Panc1 (cell line): ENCODE measurements at places on chromosomes 6 and 20. TPM values are rescaled to one million over a fixed set of nuclear protein-coding genes. Genes with fewer than 3 reads are reported as not detected.

- no peak overlapping the region for H3K27ac ChIP-seq
- no peak for DNase-seq
- H3K4me1 ChIP-seq, result no peaks in the 10 kb centered on the region
- H3K36me3 ChIP-seq, result no peaks in the 10 kb centered on the region
These were observed 51.3 kb downstream of the PSMG4 start for GRCh38 chr6:3310051-3310448.

DNA sequence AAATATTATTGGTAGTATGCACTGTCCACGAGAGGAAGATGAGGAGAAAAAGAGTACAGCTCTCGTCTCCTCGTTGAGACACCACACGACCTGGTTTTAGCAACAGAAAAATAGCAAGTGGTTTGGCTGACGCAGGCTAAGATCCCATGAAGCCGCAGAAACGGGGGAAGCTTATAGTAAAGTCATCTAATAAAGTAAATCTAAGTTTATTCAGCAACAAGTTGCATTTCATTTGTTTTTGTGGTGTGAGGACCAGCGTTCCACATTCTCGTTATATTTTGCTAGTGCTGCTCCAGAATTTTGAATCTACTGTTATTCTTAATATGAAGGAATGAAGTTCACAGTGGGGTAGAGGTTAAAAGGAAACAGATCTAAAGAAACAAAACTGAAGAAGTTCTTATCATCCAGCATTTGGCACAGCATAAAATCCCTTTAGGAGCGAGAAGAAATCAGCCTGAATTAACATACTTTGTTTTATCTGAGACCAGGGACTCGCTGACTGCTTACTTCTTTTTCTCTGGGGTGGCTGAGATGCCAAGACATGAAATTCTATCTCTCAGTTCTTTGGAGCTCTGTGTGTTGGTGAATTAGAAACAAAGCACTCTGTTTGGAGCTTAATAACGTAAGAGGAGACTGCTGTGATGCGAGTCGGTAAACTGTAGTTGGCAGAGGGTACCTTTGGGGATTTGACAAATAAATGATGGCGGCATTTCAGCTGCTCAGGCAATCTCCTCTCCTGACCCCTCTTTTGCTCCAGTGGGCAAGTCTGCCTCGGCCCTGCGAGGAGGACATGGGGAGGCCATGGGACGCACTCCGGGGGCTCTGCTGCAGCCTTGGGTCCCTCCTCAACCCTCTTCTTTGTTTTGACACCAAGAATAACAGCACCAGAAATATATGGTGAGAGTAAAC, 24.9 kb upstream of the IRF4 start:
- H3K36me3 ChIP-seq, result no peaks in the 10 kb centered on the region
- H3K27me3 ChIP-seq, result peaks cover 12% of the 10 kb centered on the region
- no peaks in the 10 kb centered on the region for H3K4me1 ChIP-seq
- no peak overlapping the region for H3K4me3 ChIP-seq
- no peak for DNase-seq

DNA sequence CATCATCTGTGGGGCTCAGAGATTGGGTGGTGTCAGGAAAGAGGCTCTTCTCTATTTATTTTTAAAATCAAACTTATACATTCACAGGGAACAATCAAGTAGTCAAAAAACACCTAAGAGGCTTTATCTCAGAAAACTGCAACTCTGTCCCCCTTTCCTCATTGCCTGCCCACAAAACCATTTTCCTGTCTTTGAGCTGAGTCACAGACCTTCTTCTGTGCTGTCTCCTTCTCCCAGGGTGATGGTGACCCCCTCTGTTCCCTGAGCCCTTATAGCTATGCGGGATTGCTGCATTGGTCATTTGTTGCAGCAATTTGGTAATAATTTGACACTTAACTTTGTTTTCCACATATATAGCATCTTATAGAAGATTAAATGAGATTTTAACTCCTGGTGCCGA, 195.2 kb upstream of the PROKR2 start:
- no peak overlapping the region for H3K4me3 ChIP-seq
- no peaks in the 10 kb centered on the region for H3K4me1 ChIP-seq

- H3K4me3 ChIP-seq, result no peak overlapping the region
- no peaks in the 10 kb centered on the region for H3K27me3 ChIP-seq
- H3K4me1 ChIP-seq, result no peaks in the 10 kb centered on the region
- H3K27ac ChIP-seq, result no peak overlapping the region
- DNase-seq, result no peak
These were observed 50.4 kb downstream of the ARFGEF2 start for GRCh38 chr20:48971956-48972355.

DNA sequence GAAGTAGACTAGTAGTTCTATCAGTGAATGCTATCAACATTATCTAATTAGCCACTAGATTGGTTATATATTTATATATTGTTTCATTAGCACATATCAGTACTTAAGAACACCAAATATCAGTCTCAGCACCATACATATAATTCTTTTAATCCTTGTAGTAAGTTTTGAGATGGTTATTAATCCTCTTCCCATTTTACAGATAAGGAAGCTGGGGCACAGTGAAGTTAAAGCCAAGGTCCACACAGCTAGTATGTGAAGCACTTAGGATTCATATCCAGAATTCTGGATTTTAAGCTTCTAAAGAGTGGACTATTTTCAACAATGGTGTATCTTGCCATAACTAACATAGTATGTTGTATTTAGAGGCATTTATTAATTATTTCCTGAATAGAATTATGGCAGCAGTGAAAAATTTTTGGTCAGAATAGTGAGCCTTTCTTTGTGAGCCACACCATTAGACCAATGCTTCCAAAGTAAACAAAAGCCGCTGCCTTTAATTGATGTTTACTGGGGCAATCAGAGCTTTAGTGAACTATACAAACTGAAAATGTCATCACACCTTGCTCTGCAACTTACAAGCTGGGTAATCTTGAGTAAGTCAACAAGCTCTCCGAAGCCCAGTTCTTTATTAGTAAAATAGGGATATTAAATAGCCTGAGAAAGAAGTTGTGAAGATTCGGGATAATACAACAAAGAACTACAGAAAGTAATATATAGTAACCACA, 41.9 kb upstream of the HBS1L start:
- no peak overlapping the region for H3K27ac ChIP-seq
- peaks cover 25% of the 10 kb centered on the region for H3K27me3 ChIP-seq
- DNase-seq, result no peak
- H3K4me1 ChIP-seq, result no peaks in the 10 kb centered on the region

GRCh38 chr6:115721564-115721963, 339.1 kb downstream of the FRK start:
- no peak for DNase-seq
- H3K4me1 ChIP-seq, result no peaks in the 10 kb centered on the region
- no peak overlapping the region for H3K27ac ChIP-seq
- H3K4me3 ChIP-seq, result no peak overlapping the region

ADGRF5 gene
- 0.18 TPM for total RNA-seq

ARFGEF2 gene
- 36.6 TPM for total RNA-seq
